ENCODE measurements at places on chromosomes 5 and 9. TPM values are rescaled to one million over a fixed set of nuclear protein-coding genes. Genes with fewer than 3 reads are reported as not detected.

The ADRA1B gene
- total RNA-seq, result 0.14 TPM

The SLC6A7 gene
- not detected for total RNA-seq

The PHYHD1 gene
- total RNA-seq, result 2.0 TPM

The DDX4 gene
- not detected for total RNA-seq

The ALDH1A1 gene
- total RNA-seq, result not detected

The CATSPER3 gene
- total RNA-seq, result 0.91 TPM

The SPACA9 gene
- 4.4 TPM for total RNA-seq

The SMIM3 gene
- total RNA-seq, result 21.7 TPM

The NMUR2 gene
- total RNA-seq, result not detected

The CDC25C gene
- total RNA-seq, result 10.8 TPM

The MLANA gene
- not detected for total RNA-seq

The PFN3 gene
- not detected for total RNA-seq

The TAS2R1 gene
- total RNA-seq, result not detected

The AJM1 gene
- 5.6 TPM for total RNA-seq

The CMYA5 gene
- 0.61 TPM for total RNA-seq

The HSPB3 gene
- not detected for total RNA-seq

The WDR36 gene
- 52.3 TPM for total RNA-seq

The HTR1A gene
- not detected for total RNA-seq

The PLGRKT gene
- total RNA-seq, result 21.6 TPM

The MCC gene
- total RNA-seq, result 28.2 TPM

The LHX3 gene
- total RNA-seq, result 0.22 TPM

The RLN2 gene
- total RNA-seq, result not detected

The SLC24A2 gene
- total RNA-seq, result not detected

The ANGPTL2 gene
- total RNA-seq, result not detected

The NRG2 gene
- total RNA-seq, result 0.23 TPM

The FAM151B gene
- 1.8 TPM for total RNA-seq

The SLC46A2 gene
- not detected for total RNA-seq

The ABLIM3 gene
- 206 TPM for total RNA-seq

Measured in MCF 10A (cell line).